Suprapubic skin (tissue), 4 donors: ENCODE measurements at places on chromosomes 13 and 19.

DNA sequence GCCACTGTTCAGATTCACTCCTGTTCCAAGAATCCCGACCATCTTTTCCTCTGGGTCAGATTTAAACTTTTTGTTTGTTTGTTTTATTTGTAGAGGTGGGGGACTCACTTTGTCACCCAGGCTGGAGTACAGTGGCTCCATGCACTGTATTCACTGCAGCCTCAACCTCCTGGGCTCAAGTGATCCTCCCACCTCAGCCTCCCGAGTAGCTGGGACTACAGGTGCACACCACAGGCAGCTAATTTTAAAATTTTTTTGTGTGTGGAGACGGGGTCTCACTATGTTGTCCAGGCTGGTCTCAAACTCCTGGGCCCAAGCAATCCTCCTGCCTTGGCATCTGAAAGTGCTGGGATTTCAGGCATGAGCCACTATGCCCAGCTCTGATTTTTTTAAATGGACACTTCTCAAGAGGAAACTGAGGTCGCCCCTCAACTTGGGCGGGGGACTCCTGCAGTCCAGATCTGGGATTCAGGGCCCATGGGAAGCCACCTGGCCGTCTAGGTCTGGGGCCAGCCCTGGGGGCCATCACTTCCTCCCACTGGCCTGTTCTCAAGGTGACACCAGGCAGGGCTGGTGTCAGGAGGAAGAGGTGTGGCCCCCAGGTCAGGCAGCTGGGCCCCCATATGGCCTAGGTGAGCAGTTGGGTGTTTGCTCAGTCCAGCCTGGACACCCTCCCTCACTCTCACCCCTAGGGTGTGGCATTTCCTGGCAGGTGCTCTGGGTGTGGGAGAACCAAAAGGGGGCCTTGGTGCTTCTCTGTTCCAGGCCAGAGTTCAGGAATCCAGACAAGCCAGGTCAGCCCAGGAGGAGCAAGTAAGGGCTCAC lies 1.3 kb downstream of the B3GNT3 start:
- no peak for DNase-seq

DNA sequence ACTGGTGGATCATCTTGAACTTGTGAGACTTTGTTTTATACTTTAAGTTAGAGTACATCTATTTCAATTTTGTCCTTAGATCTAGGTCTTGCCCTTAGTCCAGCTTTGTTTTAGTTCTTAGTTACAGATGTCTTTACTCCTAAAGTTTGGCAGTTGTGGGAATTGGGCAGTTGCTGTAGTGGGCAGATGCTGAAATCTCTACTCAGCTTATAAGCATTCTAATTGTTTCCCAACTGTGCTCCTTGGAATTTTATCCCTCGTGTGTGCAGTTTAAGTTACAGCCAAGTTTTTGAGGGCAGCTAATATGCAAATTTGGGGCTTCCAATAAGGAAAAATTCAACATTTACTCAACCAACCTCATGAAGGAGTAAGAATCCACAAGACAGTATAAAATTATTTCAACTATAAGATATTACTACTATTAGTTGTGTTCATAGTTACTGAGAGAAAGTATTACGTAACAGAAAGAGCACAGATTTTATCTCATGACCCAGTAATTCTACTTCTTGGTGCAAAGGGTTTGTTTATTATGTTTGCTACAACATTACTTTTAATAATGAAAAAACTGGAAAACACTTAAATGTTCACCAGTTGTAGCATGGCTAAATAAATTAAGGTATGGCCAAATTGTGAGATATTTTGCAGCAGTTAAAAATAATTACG lies 32.9 kb downstream of the CCDC122 start:
- DNase-seq = no peak

DNA sequence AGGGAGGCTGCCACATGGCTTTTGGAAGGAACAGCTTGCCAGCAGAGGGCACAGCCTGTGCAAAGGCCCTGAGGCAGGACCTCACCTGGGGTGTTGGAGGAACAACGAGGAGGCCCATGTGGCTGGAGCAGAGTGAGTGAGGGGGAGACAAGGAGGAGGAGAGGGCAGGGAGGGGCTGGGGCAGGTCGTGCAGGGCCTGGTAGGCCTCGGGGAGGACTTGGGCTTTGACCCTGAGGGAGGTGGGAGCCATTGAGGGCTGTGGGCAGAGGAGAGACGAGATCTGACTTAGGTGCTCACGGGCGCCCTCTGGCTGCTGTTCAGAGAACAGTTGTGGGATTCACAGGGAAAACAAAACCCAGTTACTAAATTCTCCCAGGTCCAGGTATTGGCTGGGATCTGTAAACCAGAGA lies 25.2 kb downstream of the ZNRF4 start:
- DNase-seq = no peak

- DNase-seq = peak; percentile 80
Observed at GRCh38 chr19:10238172-10238783, 7.1 kb upstream of the S1PR2 start.

DNA sequence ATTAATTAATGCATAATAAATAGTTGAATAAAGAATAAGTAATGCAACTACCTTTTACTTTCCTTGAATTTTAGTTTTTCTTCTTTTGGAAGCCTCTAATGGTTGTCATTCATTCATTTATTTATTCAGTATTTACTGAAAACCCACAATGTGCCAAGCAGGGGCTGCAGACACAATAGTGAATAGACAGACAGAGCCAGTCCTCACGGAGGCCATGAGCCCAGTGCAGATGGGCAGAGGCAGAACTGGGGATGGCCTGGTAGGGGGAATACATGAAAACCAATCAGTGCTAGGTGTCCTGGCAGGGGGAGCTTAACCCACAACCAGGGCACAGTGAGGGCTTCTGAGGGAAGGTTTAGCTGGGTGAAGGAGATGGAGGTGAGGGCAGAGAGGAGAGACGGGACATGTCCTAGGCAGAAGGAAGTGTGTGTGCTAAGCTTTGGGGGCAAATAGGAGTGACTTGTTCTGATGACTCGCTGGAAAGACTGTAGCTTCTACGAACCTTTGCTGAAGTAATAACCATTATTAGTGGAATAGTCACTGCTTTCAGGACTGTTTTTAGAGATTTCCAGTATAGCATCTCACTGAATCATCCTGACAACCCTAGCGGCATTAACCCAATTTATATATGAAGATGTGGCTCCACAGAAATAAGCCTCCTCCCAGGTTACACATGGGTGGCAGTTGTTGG lies 55.9 kb downstream of the ERCC5 start:
- no peak for DNase-seq

GRCh38 chr13:77868717-77869116 lies 49.9 kb downstream of the EDNRB start:
- no peak for DNase-seq

DNA sequence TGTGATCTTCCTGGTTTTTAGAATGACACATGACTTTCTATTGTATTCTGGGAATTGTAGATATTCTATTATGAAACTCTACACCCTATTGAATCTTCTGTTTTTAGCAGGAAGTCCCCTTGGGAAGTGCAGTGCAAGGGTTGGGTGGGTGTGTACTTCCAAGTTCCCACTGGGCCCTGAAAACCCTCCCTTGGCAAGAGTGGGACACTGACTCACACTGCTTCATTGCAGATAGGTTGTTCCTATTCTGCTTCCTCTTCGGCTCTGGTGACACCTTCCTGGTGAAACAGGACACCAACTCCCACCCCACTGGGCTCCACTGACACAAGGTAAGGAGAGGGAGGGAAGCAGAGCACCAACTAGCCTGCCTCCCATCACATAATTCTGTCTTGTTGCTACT lies 121.8 kb downstream of the KCTD12 start:
- peak; percentile 86 for DNase-seq

- DNase-seq = no peak
Observed at GRCh38 chr13:31968473-31968872, 63.1 kb upstream of the FRY start.

GRCh38 chr13:34391076-34391475 lies 551.0 kb upstream of the NBEA start:
- DNase-seq = no peak

DNA sequence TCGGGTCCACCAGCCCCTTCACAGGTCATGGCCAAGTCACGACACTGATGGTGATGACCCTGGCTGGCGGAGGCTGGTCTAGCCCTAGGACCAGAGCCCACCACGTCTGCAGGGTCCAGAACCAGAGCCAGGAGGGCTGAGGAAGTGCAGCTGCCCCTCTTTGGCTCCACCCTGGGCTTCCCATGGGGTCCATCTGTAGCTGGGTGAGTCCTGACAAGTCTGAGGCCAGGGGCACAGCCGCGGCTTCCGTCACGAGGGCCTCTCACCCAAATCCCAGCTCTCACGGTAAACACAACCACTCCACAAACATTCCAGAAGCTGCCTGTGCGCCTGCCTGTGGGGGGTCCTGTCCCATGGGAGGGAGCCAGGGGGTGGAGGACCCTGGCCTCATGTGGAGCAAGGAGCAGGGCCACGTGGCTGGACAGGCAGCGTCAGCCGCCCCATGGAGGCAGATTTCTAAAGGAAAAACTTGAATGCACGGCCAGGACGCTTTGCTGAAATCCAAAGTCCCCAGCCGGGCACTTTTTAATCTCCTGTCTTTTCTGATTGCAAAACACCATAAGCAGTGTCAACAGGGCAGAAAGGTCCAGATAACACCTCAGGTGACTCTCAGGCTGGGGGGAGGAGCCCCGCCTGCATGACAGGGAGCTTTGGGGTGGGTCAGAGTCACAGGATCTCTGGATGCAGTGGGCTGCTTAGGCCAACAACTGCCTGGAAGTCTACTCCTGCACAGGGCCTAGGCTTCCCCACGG lies 29.9 kb downstream of the CEBPG start:
- DNase-seq = peak; percentile 56

DNA sequence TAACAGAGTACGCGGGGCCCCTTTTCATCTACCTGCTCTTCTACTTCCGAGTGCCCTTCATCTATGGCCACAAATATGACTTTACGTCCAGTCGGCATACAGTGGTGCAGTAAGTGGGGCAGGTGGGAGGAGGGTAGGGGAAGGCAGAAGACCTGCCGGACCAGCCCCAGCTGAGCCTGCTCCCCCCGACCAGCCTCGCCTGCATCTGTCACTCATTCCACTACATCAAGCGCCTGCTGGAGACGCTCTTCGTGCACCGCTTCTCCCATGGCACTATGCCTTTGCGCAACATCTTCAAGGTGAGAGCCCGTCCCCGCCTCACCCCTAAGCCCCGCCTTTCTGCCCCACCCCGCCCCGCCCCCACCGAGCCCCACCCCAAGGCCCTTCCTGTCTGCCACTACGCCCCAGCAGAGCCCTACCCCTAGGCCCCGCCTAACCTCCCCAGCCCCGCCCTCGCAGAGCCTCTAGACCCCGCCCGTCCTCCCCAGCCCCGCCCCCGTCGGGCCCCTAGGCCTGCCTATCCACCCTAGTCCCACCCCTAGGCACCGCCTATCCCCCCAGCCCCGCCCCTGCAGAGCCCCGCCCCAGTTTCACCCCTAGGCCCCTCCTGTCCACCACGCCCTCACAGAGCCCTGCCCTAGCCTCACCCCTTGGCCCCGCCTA lies 7.7 kb downstream of the NDUFB7 start:
- DNase-seq = no peak

- DNase-seq = no peak
Observed at GRCh38 chr13:28539625-28540286, 44.8 kb upstream of the FLT1 start.

DNA sequence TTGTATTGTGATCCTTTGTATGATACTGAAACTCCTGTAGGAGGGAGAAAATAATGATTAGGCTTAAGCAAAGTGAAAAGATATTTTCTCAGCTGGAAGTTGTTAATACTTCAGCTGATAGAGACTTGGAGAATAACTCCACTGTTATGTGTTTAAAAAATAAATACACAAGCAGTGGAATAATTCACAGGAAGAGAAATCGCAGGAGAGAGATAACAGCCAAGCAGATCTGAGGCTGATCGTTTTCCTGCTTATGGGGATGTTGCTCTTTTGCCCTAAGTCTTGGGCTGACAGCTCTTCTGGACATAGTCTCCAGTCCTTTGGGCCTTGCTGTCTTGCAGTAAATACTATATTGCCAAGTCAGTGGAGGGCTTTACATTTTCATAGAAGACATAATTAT lies 93.3 kb downstream of the OLFM4 start:
- no peak for DNase-seq

GRCh38 chr19:34229721-34230120 lies 24.6 kb upstream of the GARRE1 start:
- no peak for DNase-seq

GRCh38 chr13:63516124-63516523 lies 2100.5 kb upstream of the PCDH20 start:
- DNase-seq = no peak

DNA sequence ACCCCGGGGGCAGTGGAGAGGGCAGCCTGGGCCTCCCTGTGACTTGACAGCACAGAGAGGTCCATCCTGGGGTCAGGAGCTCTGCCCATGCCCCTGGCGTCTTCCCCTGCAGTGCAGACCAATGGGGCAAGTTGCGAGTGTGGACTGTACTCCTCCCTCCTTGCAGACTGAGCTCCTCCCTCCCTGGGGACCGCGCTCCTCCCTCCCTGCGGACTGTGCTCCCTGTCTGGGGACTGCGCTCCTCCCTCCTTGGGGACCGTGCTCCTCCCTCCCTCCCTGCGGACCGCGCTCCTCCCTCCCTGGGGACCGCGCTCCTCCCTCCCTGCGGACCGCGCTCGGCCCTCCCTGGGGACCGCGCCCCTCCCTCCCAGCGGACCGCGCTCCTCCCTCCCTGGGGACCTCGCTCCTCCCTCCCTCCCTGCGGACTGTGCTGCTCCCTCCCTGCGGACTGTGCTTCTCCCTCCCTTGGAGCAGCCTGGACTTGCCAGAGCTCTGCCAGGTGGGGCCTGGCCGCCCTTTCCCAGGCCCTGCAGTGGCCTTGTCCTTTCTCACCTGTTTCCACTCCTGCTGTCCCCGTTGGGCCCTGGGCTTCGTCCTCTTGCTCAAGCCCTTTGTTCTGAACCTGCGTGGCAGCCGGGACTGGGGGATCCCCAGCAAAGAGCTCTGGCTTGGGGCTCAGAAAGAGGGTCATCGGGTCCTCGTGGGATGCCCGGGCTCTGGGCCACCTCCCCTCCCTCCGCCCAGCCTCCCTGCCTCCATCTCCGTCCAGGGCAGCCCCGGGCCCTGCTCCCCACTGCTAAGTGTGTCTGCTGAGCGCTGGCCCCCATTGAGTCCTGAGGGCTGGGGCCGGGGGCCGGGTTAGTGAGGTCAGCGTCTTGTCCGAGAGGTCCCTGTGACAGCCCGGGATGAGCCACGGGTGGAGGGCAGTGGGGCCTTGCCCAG lies 6.8 kb downstream of the GAMT start:
- DNase-seq = no peak

- no peak for DNase-seq
Observed at GRCh38 chr13:100130092-100130491, 41.2 kb downstream of the PCCA start.

- DNase-seq = no peak
Observed at GRCh38 chr19:40607311-40608239, 6.4 kb downstream of the LTBP4 start.

GRCh38 chr13:40387775-40388174 lies 278.7 kb downstream of the FOXO1 start:
- no peak for DNase-seq

GRCh38 chr13:25281935-25282332 lies 5.4 kb downstream of the MTMR6 start:
- no peak for DNase-seq

GRCh38 chr13:84192125-84192524 lies 309.9 kb upstream of the SLITRK1 start:
- DNase-seq = no peak

- no peak for DNase-seq
Observed at GRCh38 chr19:17256130-17256529, 8.4 kb downstream of the USHBP1 start.

GRCh38 chr19:56508290-56508778 lies 679 bp downstream of the ZNF471 start:
- DNase-seq = no peak

GRCh38 chr19:42038666-42039065 lies 31.3 kb downstream of the GRIK5 start:
- DNase-seq = no peak
